Fibroblast of lung (primary cell): ENCODE measurements at places on chromosomes 12 and 14.
A peak's percentile ranks its signal among the peaks of the same experiment; 100 is the strongest.

DNA sequence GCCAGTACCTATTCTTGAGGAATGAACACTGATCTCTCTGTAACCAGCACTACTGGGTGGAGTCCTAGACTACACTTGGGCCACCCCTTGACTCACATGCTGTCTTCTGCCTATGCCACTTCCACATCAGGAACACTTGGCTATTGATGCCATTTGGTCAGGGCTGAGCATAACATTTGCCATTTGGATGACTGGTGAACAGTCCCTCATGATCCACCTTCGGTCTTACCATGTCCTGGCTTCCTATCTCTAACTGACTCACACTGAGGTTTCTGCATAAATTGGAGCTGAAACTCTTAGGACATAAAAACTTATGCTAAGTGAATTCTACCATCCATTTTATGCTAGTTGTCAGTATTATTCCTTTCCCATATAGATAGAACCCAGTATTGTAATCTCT lies 91.7 kb upstream of the PELI2 start:
- no peak for DNase-seq

GRCh38 chr12:98198261-98198982 lies 317.0 kb upstream of the TMPO start:
- peak; percentile 89 for DNase-seq

DNA sequence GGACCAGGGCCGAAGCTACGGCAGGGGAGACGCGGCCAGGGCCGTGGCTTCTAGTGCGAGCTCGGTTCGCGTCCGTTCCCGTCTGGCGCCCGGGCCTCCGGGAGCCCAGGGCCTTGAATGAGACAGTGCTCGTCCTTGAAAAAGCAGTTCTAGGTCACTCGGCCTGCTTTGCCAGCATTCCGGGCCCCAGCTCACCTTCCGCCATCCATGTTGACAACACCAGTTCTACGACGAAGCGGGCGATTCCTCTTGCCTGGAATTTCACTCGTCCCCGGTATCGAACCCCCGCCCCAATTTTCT lies 4.5 kb downstream of the OR10AD1 start:
- DNase-seq: peak; percentile 31

DNA sequence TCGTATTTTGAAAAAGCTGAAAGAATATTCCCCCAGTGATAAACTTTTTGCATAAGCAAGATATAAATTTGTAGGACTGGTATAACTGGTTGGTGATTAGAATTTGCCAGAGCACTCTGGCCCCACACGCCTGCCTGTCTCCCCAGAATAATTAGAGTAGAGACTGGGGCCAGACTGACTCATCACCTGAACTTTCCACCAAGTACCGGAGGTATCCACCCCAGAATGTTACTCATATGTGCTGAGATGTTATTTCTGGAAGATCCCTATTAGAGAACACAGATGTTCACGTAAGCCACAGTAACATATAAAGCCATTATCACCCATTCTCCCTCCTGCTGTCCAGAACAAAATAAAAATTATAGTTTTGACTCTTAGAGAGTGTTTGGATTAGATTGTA lies 49.5 kb upstream of the PIWIL1 start:
- no peak for DNase-seq

- peak; percentile 73 for DNase-seq
Measured at GRCh38 chr14:29906256-29906870, 21.3 kb downstream of the PRKD1 start.

DNA sequence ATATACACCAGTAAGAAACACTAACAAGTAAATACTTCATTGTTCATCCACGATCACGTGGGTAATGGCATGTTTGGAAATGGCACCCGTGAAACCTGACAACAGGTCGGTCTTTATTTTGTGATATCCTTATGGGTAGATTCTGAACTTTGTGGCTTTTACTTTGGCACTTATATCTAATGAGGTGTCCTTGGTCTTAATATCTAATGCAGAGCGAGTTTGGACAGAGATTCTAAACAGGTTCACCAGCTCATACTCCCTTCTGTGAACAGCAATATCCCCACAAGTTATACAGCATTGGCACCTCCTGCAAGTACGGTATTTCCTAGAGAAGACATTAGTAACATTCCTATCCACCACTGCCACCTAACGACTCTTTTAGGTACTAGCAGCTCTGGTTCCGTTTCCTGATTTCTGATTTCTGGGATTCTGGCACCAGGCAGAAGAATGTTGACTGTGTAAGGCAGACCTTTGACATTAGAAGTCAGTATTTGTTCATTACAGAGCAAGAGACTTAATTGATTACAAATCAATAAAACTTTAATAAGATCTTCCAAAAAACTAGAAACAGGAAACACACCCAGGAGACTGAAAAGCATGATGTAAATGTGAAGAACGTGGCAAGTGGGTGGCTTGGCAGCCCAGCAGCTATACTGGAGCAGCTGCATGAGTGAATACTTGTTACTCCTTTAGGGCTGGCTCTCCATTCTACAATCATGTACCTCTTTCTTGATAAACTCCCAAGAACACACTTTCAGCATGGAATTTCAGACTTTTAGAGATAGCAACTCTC lies 2.5 kb downstream of the ANG start:
- DNase-seq: peak; percentile 58

DNA sequence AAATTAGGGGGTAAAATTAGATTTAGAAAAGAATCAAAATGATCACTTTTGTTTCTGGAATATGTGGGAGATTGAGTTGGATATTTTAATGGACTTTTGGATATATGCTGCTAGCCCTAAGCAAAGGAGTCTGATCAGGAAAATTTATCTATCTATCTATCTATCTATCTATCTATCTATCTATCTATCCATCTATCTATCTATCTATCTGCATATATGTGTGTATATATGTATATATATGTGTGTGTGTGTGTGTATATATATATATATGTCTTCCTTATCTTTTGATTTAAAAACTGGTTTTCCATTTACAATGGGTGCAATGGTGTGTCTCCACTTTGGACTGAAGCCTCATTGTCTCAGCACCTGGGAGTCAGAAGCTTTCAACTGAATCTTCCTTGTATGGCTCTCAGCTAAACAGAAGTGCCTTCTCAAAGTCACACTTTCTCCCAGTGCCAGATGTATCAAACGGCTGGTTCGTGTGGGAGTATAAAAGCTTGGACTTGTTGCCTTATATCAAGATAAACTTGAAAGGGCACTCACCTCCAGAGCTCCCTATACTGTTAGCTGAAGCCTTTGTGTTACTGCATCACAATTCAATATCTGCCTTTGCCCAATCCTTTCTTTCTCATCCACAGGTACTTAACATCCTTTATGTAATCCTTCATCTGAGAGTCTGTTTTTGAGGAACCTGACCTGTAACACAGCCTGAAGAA lies 31.6 kb upstream of the CD69 start:
- no peak for DNase-seq

GRCh38 chr12:62761658-62762057 lies 173.3 kb downstream of the PPM1H start:
- DNase-seq: no peak

GRCh38 chr12:110012659-110013058 lies 13.4 kb downstream of the ANKRD13A start:
- DNase-seq: no peak

- no peak for DNase-seq
Measured at GRCh38 chr12:3137814-3138445, 60.8 kb downstream of the TSPAN9 start.

DNA sequence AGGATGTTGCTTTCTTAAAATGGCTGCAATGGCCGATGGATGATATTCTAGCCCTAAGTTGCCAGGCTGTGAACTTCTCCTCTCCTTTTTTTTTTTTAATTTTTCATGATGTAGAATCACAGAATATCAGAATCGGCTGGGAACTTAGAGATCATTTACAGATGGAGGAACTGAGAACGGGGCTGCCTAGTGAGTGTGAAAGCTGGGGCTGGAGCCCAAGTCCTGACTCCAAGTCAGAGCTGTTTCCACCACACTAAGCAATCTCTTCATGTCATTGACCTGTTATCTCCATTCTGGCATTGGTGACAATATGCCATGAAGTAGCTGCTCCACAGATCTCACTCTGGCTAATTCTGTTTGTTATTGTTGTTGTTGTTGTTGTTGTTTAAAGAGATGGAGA lies 121.7 kb downstream of the SLC38A1 start:
- no peak for DNase-seq

GRCh38 chr12:18805516-18806248 lies 67.8 kb downstream of the CAPZA3 start:
- no peak for DNase-seq

- DNase-seq: no peak
Measured at GRCh38 chr12:15200641-15201040, 20.6 kb downstream of the RERG start.
